ENCODE measurements at places on chromosomes 12 and 14.

DNA sequence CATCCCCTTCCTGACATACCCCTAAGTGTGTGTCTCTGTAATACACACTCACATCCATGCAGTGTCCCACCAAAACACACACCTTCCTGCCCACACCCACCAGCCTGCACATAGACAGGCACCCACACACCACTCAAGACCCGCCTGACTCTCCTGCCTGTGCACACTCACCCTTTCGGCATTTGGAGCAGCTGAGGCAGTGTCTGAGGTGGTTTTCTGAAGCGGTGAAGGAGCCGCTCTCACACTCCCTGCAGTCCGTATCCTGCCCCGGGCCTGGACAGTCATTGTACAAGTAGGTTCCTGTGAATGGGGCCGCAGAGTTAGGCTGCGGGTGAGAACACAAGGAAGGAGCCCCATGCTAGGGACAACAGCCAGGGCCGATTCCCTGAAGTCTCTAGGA is 8.3 kb downstream of the TNFRSF1A start:
- DNase-seq = no peak

DNA sequence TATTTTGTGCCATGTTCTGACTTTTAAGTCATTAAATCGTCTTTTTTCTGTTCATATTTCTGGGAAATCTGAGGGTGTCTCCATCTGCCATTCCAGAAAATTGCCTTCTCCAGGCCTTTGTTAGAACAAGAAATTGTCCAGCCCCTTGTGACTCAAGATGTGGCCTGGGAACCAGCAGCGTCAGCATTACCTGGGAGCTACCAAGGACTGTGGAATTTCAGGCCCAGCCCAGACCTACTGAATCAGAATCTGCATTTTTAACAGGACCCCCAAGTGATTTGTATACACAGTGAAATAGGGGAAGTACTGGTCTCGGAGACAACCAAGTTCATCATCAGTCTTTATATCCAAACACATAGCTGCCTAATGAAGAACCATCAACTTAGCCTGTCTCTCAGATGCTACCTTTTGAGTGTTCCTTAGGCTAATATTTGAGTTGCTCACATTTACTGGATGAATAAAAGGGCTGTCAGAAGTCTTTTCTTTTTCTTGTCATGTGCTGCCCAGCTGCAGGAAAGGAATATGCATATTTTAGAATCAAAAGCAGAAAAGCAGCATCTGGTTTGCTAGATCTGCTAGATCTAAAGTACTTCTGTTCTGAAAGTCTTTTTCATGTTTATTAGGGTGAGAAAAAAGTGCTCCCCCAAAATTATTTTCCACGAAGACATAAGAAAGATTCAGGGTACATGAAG is 21.2 kb downstream of the GPHB5 start:
- DNase-seq = no peak

DNA sequence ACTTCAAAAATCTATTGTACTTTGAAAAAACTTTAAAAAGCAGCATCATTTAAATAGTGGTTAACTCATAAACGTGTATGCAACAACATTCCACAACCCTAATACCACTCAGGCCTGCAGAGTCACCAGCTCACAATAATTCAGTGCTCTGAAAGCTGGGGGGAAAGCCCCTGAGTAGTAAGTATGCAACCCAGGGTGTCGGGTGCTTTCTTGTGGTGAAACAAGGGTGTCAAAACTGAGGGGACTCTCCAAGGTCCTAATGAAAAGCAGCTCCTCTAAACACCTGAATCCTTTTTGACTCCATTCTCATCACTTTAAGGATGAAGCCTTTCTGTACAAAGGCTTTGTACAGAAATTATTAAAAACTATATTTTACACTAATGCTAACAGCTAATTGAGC is 33.7 kb downstream of the FGFR1OP2 start:
- DNase-seq = peak; percentile 4

DNA sequence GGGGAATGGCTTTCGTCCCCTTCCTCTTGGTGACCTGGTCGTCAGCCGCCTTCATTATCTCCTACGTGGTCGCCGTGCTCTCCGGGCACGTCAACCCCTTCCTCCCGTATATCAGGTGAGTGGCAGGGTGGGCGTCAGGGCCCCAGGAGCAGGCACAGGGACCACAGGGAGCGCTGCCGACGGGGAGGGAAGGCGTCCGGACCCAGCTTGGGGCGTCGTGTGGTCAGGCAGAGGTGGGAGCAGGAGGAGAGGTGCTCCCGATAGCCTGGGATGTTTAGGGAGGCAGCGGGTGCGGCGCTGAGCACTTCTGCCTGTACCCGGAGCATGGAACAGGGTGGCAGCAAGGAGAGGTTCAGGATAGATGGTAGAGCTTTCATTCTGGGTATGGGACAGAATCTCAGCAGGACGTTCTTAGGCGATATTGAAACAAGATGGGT is 444 bp downstream of the DRAM1 start:
- DNase-seq = no peak

- no peak for DNase-seq
These were observed 5.2 kb downstream of the TRAFD1 start for GRCh38 chr12:112130441-112130998.

DNA sequence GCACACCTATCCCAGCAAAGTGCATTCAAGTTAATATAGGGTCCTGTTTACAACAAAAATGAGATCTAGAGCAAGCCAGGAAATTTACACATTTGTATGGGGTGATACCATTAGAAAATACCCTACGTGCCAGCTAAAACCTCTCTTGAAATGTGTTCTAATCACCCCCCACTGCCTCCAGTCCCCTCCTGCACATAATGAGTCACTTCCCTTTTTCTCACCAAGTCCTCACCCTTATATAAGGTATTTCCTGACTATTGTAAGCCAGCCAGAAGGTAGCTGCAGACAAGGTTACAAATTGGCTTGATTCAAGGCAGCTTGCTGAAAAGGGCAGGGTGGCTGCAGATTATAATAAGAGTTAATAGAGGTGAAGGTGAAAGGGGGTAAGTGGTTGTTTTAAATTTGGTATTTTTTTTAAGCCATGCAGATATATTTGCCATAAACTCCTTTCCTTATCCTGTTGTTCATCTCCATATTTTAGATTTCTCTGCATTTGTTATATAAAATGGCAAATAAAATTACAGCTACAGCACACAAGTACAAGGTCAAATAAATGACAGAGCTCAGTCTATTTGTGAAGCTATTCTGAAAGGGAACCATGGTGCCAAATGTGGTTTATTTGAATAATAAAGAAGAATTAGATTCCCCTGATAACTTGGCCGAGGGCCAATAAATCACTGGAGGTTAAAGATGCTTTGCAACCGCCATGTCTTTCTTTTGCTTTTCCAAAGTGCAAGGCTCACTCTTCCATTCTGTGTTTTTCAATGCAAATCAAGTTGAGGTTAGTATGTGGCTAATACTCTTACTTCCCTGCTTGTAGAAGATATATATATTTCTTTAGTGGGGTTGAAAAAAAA is 385.9 kb downstream of the EGLN3 start:
- no peak for DNase-seq

DNA sequence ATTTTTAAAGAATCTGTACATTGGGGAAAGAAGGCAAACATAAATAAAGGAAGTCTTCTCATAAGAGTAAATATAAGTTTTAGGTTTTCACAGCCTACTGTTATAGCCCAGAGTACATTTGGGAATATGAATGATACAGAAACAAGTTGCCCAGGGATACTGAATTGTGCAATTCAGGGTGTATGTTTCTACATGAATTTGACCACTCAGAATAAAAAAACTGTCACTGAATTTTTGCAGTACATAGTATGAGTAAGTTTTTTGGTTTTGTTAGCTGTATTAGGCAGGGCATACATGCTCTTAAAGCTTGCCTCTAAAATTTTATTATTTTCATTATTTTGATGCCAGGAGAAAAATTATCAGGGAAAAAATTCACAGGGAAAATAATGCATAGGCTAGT is 6.6 kb upstream of the PCNX4 start:
- DNase-seq = no peak

- DNase-seq = no peak
These were observed 45.6 kb downstream of the FANCM start for GRCh38 chr14:45181329-45181728.

GRCh38 chr12:52710730-52711129 is 7.4 kb upstream of the KRT77 start:
- no peak for DNase-seq

DNA sequence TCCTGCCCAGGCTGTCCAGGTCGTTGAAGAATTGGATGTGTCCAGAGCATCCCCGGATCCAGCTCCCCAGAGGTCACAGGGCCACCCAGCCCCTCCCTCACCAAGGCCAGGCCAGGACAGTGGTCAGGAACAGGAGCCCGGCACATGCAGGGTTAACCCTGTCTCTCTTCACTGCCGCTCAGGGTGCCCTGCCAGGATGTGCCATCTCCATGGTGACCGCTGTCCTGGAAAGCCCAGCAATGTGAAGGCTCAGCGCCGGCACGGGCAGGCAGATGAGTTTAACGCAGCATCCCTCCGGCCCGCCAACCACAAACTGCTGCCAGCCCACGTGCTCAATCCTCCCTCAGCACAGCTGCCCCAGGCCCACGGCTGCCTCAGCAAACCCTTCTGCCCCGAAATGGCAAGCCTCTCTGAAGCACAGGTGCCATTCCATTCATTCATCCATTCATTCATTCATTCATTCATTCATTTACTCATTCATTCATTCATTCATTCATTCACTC is 4.4 kb downstream of the TMEM179 start:
- no peak for DNase-seq

DNA sequence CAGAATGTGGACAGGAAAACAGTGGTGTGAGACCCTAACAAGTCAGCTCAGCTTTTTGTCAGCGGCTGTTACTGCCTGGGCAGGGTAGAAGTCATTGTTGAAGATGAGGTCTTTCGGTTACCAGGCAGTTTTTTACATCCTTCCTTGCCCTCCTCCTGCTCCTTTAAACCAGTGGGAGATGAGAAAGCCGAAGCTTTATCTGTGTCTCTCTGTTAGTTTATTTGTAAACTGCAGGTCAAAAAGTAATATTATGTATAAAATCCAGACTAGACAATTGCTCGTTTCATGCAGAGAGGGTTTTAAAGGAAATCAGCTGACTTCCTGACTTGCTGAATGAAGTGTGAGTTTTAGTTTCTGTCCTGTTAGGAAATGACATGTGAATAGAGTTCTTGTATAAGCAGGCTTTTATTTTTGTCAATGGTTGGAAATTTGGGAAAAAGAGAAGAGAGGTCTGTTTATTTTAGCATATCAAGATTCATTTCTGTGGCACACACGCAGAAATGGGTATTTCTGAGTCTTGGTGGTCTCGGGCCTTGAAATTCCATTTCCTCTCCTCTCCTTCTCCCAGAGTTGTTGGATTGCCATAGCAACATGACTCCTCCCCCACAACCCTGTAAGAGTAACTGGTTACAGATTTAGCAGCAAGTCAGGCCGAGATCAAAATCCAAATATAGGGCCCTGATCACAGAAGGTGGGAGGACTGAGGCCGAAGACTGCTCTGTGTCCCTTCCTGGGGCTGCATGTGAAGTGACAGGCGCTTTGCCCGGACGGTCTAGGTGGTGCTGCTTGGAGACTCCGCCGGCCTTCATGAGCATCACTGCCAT is 60.8 kb downstream of the SAMD4A start:
- no peak for DNase-seq

GRCh38 chr14:99516156-99516870 is 35.1 kb downstream of the CCNK start:
- DNase-seq = no peak

DNA sequence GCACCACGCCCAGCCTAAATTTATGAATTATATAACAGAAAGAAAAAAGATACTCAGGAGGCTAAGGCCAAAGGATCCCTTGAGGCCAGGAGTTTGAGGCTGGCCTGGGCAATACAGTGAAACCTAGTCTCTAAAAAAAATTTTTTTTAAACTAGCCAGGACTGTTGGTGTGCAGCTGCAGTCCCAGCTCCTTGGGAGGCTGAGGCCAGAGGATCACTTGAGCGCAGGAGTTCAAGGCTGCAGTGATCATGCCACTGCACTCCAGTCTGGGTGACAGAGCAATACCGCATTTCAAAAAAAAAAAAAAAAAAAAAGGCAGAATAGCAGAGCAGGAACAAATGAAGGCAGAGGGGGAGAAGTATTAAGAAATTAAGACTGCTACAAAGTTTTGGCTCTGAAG is 2.6 kb upstream of the PSMA6 start:
- DNase-seq = no peak

DNA sequence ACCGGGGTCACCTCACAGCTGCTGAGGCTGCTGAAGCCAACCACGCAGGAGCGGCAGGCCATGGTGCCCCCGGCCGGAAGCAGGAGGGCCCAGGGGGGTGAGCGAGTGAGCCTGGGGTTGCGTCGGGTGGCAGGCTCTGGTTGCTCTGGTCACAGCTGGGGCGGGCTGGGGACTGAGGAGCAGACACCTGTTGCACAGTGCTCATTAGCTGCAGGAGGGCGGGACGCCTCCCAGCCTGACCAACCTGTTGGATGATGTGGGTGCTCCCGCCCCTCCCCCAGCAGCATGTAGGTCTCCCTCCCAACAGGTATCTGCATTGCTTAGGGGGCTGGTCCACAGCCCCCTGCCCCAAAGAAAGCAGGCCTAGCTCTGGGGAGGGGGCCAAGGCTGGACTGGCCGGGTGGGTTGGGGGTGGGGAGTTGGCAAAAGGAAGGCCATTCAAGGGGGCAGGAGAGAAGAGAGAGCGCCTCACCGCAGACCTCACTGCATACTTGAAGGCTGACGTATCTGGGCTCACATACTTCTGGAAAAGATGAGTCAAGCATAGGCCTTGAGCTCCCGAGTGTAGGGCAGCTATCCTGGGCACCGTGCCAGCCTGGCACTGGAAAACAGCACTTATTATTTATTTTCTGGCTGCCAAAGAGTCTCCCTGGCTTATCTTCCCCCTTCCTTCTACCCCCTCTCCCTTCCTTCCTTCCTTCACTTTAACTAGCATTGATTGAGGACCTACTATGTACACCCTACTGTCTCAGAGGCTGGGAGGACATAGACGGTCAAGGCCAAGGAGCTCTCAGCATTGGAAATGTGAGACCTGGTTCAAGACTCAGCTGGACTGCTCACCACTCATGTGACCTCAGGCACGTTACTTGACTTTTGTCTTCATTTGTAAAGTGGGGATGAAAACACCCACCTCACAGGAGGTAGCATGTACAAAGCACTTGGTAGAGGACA is at the start of gene KRT80:
KRT80 (minus strand) TSS at position 174 of the 951 bp plus-strand sequence; CDS start at position 62, 112 bp downstream.
- DNase-seq = no peak

GRCh38 chr12:91561301-91561957 is 378.8 kb upstream of the DCN start:
- no peak for DNase-seq

- no peak for DNase-seq
These were observed 40.3 kb downstream of the CCDC85C start for GRCh38 chr14:99563749-99564129.

DNA sequence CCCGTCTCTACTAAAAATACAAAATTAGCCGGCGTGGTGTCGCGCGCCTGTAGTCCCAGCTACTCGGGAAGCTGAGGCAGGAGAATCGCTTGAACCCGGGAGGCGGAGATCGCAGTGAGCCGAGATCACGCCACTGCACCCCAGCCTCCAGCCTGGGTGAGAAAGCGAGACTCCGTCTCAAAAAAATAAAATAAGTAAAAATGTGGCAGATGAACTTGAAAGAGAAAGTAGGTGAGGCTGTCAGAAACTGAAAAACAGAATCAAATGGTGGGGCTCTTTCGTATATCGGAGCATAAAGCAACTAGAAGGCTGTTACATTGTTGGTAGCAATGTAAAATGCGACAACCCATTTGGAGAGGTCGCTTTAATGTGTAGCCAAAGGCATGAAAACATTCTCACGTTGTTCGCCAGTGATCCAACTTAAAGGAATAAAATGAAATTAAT is 767 bp upstream of the CCNT1 start:
- no peak for DNase-seq

Measured in stimulated activated CD8-positive, alpha-beta memory T cell treated with anti-CD3 and anti-CD28 coated beads, Interleukin-7, amount 100 ng/mL, for 1 hour (primary cell).